Neural progenitor cell (in vitro differentiated cells): ENCODE measurements at places on chromosomes 5 and 9.

- no peak for DNase-seq
These were observed 1539.0 kb upstream of the NUDT12 start for GRCh38 chr5:105101577-105101976.

DNA sequence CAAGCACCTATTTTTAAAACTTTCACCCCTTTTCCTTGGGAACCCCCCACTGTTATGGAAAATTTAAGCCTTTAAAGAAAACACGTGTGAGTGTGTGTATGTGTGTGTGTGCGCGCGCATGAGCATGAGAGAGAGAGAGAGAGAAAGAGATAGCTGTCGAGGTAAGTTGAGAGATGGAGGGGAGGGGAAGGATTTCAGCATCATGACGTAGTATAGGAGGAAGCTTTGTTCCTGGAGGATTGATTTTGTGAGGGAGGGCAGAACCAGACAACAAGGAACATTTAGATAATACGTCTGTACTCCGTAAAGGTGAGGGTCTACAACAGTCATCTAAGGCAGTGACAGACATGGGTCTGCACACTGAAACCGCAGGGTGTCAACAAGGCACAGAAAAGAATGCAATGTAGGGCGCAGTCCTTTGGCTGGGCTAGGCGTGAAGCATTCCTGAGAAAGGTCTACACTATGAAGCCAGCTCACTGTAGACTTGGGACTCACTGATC lies 227.7 kb downstream of the SMARCA2 start:
- peak; percentile 9 for DNase-seq

GRCh38 chr5:133365738-133366137 lies 246.6 kb downstream of the FSTL4 start:
- no peak for DNase-seq

- DNase-seq = no peak
These were observed 107.2 kb downstream of the ZFAND5 start for GRCh38 chr9:72257814-72258213.

DNA sequence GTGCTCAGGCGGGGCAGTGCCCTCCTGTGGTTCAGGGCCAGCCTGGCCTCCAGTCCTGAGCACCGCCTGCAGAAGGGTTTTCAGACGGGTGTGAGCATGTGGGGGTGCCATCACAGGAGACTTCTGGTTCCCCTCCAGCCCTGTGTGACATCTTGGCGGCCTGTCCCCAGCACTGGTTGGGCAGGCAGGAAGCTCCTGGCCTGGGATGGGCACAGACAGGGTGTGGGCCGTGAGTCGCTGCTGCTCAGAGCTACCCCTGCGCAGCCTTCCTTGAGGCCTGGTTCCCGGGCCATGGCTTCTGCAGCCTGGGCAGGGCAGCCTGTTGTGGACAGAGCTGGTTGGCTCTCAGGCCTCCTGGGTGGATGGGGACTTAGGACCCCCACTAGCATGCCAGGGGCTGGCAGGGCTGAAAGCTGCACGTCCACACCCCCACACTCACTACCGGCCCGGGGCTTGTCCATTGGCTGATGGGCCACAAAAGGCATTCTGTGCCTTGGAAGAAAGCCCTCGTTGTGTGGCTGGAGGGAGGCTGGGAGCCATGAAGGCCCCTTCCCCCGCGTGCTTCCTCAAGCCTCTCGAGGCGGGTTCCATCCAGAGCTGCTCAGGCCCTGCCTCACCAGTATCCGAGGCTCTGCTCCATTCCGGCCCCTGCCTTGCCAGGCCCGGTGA lies 58.7 kb downstream of the RXRA start:
- DNase-seq = peak; percentile 62

GRCh38 chr5:164433106-164433870 lies 927.9 kb downstream of the MAT2B start:
- no peak for DNase-seq
